ENCODE measurements at places on chromosomes 7 and 10.
A peak's percentile ranks its signal among the peaks of the same experiment; 100 is the strongest.

- no peak for DNase-seq
These were observed 9.1 kb downstream of the LOXL4 start for GRCh38 chr10:98258683-98259454.

GRCh38 chr7:73885433-73885974, 24.5 kb downstream of the TMEM270 start:
- DNase-seq = no peak

DNA sequence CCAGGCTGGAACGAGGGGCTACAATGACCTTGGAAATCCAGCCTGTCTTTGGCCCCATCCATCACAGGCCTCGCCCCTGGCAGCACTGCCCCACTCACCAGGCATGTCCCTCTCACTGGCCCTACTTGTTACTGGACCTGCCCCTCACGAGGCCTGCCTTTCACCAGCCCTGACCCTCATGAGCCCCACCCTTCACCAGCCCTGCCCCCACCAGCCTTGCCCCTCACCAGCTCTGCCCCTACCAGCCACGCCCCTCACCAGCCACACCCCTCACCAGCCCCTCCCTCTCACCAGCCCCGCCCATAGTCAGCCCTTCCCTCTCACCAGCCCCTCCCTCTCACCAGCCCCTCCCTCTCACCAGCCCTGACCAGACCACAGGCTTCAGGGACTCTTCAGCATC, 57.8 kb downstream of the COL26A1 start:
- DNase-seq = no peak

DNA sequence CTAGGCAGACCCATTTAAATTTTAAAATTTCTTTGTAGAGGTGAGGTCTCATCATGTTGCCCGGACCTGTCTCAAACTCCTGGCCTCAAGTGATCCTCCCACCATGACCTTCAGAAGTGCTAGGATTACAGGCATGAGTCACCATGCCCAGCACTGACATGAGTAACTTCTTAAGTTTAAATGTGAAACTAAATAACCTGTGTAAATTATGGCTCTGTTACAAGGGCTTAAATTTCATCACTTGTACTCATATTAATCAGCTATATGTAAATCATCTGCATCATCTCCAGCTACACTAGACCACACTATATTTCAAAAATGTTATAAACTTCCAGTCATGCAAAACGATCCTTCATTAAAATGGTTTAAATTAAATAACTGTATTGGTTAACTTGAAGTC, 56.1 kb downstream of the ATAD1 start:
- peak; percentile 2 for DNase-seq

DNA sequence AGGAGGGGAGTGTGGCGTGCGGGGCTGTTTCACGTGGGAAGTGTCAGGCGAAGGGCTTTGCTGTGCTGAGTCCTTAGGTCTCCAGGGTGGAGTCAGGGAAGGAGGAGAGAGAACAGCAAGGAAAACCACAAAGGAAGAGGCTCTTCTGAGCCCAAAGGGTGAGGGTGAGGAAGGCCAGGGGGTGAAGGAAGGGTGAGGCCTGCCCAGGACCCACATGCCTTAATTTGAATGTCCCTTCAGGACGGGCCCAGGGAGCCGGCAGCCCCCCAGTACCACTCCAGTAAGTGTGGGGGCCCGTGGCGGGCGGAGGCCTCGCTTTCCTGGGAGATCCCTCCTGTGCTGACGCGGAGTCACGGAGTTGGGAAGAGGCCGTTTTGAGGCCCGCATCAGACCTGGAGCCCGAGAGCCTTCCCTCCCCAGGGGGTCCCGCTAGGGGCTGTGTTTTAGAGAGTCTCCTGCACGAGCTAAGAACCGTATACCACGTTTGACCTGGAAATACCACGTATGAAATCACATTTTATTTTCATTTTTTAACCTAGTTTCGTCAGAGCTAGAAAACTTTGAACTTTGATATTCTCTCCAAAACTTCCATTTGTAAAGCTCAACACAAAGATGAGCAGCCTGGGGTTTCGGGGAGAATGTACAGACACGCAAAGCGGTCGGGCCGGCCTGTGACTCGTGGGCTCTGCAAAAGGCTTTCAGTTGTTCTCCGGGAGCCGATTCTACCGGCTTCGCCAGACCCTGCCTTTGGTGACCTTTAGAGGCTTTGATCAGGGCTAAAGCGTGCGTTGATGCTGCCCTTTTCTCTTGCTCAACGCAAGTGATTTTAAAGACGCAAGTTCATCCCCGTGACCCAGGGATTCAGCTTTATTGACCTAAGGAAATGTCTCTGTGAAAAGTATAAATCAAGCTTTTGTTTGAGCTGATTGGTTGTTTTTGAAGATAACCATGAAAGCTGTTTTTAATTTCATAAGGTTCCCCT, 23.6 kb upstream of the TTYH3 start:
- DNase-seq = no peak

DNA sequence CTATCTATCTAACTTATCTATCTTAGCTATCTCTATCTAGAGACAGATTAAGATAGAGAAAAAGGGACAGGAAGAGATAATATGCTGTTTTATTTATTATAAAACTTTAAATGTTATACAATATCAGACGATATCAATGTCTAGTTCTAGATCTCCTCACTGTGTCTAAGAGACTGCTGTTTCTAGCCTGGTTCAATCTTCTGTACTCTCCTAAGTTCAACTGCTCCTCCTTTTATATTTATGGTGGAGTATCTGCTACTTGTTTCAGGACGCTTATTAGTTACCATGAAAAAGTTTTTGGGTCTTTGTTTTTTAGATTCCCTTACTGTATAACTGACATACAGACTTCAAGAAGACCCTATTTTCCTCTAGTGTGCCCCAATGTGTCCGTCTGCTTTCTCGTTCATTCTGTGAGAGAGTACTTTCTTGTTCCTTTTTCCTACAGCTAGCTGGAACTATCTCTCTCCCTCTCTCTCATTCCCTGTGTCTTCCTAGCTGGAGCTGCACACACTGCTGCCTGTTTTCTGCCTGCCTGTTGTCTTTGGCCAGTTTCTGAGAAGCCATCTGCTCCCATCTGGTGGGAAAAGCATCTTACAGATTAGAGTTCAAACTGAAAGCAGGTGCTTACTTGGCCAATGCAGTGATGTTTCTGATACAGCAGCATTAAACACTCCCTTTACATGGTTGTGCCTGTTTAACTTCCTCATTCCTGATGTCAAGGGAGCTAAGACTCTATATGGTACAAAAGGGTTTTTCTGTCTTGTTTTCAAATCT, 49.4 kb upstream of the ARL4A start:
- no peak for DNase-seq

DNA sequence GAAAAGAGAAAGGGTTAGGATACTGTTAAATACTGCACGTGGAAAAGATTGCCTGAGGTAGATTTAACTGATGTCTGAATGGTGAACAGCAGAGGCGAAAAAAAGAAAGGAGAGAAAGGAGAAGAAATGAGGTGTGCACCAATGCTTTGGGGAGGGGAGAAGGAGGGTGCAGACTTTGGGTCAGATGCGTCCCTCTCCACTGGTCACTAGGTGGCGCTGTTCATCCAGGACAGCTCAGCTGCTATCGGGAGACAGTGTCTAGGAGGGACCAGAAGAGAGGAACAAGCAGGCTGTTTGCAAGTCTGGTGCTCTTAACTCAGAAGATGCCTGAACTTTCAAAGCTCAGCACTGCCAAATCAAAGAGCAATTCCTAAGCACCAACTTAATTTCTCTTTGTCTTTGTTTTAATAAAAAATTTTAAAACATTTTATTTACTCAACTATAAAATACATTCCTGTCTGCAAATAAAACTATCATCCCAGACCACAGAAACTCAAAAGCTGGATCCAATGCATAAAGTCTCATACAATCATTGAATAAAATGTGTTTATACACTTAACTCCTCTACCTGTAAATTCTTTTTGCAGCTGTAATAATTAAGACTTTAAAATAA, 83.9 kb upstream of the PDLIM1 start:
- no peak for DNase-seq

- no peak for DNase-seq
These were observed 2.4 kb upstream of the ZNF33B start for GRCh38 chr10:42640610-42641229.

DNA sequence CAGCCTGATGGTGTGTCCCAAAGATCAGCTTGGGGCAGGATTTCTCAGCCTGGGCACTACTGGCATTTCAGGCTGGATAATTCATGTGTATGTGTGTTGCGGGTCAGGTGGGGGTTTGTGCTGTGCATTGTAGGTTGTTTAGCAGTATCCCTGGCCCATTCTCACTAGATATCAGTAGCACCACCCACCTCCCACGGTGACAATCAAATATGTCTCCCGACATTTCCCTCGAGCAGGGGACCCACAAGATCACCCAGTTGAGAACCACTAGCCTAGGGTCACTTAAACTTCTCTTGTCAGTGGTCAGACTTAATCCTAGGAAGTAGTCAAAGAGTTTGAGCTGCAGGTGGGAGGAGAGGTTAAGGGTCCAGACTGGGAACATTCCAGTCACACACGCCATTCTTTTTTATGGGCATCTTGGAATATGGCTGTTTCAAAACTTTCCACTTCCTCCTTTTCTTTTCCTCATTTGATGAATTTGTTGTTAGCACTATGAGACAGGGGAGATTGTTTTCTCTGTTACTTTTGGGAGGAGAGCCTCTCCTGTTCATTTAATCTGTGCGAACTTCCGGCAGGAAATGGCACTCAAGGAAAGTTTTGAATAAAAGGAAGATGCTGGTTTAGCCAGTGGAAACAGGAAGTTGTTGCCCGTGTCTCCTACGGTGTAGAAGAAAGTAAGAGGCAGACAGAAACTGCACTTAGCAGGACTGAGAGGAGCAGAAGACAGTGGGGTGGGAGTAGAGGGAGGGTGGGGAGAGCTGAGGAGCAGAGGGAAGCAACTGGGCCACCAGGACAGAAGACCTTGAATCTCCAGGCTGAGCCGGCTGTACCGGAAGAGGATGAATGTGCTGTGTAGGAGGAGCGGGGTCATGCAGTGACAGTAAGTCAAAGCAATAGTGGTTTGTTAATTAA, 17.6 kb upstream of the EXOC6 start:
- no peak for DNase-seq

DNA sequence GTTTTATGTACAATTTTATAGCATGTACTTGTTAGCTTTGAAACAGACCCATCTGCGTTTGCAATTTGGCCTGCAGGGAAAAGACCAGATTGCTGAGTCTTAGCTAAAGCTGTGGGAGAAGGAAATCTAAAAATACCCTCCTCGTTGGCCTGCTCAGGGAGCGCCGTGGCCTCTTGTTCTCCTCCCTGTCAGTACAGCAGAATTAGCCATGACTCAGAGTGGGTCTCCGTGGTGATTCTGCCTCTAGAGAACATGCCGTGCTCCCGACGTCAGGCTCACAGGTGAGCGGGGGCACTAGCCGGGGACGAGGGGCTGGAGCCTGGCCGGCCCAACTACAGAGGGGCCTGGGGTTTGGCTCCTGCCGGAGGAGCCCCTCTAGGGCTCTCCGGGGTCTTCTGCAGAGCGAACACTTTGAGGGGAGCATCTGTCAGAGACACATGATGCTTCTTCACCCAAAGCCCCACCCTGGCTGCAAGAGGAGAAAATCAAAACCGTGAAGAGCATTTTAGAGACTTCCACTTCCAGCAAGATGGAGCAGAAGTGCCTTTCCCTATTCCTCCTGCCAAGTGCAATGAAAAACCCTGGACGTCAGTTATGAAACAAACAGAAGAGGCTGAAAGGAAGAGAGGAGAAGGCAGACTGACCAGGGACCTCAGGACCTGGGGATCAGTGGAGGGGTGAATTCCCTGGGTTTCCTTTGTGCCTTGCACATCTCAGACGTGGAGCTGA, 98.9 kb downstream of the LHPP start:
- no peak for DNase-seq

DNA sequence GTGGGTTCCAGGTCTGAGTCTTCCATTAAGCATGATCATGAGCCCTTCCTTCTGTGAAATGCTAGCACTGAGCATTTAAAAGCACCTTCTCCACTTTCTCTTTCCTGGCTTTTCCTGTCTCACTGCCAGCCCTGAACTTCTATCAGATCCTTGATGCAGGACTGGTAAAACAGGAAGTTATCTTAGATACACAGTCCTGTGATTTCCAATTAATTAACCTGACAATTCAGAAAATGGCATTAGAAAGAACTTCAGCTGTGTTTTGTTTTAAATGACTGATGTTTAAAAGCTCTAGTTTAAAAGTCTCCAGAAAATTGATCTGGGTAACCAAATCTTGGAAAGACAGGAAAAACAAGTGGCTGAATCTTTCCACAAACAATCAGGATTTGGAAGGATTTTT, 79.0 kb upstream of the MACROH2A2 start:
- no peak for DNase-seq

DNA sequence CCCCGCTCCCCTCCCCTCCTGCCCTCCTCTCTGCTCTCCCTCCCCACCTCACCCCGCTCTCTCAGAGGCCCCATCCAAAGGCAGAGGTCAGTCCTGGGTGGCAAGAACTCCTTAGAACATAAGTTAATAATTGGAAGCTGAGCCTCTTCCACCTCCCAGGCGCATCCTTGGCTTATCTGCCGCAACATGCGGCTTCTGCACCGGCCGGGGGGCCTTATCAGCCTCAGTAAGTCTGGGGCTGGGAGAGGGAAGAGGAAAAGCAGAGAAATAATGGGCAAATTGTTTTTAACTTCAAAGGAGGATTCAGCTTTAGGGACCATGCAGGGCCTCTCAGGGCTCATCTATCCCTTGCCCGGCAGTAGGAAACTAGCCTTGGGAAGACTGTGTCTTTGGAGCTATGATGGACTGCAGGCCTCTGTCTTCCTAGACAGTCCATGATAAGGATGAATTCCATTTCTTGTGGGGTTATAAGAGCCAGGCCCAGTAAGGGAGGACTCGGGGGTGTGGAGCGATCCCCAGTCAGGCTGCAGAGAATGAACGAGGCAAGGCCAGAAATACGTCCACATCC, 411.6 kb downstream of the PLXNA4 start:
- no peak for DNase-seq

GRCh38 chr7:155458111-155458877, at the start of gene EN2:
EN2 (plus strand) TSS chr7:155458129; CDS start chr7:155458378, 249 bp downstream.
- no peak for DNase-seq

DNA sequence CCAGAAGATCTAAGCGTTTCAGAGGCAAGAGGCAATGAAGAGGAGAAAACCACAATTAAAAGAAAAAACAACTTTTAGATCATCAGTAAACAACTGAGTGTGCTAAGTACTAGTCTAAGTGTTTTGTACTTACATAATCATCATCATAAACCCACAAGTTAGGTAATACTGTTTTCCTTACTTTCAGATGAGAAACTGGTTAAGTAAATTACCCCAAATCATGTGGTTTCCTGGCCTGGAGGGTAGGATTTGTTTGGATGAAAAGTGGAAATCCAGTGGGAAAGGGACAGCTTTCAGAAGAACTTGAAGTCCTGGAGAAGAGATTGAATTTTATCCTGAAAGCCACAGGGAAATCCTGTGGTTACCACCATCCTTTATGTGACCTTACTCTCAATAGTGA, 463.3 kb downstream of the LRMDA start:
- DNase-seq = no peak
